ENCODE measurements at places on chromosomes 12 and 14.

- DNase-seq, result no peak
These were observed 1449.0 kb upstream of the FLRT2 start for GRCh38 chr14:84080944-84081343.

GRCh38 chr12:49880756-49881414 lies 22.8 kb downstream of the FAIM2 start:
- no peak for DNase-seq

DNA sequence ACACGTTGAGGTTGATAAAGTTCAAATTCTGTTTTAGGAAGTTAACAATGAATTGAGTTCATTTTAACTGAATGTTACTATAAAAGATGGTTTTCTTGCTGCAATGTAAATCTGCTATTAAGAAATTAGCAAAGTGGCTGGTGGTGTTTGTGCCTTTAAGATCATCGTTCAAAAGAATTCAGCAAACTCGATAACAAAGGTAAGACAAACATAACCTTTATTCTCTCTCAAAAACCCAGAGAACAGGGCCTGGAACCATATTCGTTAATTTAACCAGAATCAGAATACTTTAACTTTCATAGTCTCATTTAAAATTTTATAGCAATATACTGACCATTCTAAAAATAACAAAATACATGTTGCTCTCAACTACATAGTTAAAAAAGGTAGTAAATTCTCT lies 3.4 kb downstream of the TMEM30B start:
- DNase-seq, result no peak

DNA sequence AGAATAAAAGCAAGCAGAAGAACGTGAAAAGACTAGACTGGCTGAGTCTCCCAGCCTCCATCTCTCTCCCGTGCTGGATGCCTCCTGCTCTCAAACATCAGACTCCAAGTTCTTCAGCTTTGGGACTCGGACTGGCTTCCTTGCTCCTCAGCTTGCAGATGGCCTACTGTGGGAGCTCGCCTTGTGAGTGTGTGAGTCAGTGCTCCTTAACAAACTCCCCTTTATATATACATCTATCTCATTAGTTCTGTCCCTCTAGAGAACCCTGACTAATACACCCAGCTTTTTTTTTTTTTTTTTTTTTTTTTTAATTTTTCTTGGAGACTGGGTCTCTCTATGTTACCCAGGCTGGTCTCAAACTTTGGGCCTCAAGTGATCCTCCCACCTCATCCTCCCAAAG lies 46.9 kb downstream of the ACTN1 start:
- DNase-seq, result no peak

- DNase-seq, result no peak
These were observed 2.8 kb downstream of the GNS start for GRCh38 chr12:64756376-64756775.

DNA sequence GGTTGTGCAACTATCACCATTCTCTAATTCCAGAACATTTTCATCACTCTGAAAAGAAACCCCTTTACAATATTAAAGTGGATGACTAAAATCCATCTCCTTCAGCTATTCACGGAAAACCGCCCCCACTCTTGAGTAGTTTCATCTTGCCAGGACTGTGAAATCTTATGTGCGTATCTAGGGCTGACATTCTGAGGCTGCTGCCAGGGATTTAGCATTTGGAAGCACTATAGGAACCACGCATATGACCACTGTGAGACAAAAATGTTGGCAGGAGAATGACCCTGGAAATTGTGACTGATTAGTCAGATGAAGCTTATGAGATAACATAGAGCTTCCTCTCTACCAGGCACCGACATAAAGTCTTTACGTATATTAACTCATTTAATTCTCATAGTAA lies 305.2 kb upstream of the PDE3A start:
- DNase-seq, result no peak

- DNase-seq, result no peak
These were observed 20.6 kb upstream of the EML1 start for GRCh38 chr14:99772371-99773283.

GRCh38 chr14:92964124-92965109 lies 41.5 kb downstream of the CHGA start:
- no peak for DNase-seq

DNA sequence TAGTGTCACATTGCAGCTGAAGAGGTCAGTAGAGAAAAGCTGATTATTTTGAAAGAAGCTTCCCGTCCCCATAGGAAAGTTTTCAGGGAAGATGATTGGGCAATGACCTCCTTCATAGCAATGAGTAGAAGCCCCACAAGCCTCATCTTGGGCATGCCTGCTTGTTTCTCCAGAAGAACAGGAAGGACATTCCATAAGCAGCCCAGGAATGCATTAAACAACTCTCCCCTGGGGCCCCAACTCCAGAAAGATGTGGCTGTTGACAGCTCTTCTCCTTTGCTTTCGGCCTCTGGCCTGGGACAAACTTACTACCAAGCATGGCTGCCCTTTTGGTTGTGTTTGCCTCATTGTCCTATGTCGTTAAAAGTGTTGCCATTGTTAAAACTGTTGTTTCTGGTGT lies 5.7 kb upstream of the VDR start:
- no peak for DNase-seq

DNA sequence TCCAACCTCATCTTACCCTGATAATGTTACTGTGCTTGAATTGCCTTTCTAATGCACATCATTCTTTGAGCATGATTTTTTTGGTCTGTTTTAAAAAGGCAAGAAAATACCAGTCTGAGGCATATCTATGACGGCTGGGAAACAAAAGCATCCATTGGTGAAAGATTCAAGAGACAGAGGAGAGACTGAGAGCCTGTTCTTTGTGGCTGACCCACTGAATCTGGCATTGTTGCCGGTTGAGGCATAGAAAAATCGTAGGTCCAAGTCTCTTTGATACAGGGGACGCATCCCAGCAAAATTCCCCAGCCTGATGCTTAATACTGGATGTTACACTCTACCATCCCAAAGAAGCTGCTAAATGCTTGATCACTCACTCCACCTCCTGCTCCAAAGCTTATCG lies 2.9 kb upstream of the KLHL42 start:
- no peak for DNase-seq

GRCh38 chr14:105181549-105182295 lies 610 bp upstream of the NUDT14 start:
- DNase-seq, result no peak

DNA sequence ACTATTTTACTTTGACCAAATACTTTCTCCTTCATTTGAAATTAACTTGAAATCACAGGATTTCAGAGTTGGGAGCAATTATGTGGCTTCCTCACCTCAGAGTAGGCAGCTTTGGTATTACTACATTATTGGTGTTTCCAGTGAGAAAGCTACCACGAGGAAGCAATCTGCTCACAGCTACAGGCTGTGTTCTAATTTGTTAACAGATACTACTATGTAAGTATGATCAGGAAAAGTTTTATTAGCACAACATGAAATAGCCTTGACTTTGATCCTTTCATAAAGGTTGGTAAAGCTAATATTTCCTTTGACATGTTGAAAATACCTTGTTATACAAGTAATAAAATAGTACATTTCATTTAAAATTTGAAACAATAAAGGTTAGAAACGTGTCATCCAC lies 30.6 kb downstream of the TAOK3 start:
- DNase-seq, result no peak

GRCh38 chr12:31832740-31833729 lies 104.2 kb upstream of the AMN1 start:
- no peak for DNase-seq

DNA sequence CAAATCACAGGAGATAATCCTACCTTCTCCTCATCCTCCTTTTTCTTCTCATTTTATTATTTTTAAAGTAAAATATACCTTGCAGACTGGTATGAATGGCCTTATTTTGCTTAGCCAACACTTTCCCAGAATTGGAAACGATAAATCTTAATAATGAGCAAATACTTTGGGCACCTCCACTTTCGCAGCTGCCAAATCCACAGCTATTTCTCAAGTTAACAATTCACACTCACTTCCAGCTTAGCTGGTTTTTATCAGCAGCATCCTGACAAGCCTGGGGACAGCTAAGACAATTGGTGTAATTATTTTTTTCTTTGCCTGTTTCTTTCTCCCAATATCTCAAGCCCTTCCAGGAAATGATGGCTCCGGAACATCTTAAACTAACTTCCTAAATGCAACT lies 867.5 kb upstream of the TMEM132C start:
- no peak for DNase-seq

- no peak for DNase-seq
These were observed 24.1 kb upstream of the SLC6A13 start for GRCh38 chr12:286531-287300.

DNA sequence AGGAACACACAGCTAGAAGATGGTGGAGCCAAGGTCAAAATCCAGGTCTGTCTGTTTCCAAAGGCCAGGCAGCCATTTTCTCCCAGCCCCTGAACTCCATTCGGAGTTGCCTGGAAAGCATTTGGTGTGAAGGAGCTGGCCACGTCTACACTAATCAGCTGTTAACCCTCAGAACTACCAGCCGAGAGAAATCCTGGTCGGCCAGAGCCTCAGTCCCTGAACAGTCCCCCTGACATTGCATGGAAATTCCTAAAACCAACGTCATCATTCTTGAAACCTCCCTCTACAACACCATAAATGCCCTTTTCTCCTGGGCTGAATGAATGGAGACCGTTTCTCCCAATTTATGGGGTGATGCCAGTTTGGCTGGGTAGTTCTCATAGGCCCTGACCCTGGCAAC lies 245.6 kb downstream of the SLC41A2 start:
- no peak for DNase-seq

- DNase-seq, result no peak
These were observed 365.6 kb upstream of the TMPO start for GRCh38 chr12:98149691-98150210.

GRCh38 chr14:33796356-33796755 lies 154.5 kb downstream of the EGLN3 start:
- DNase-seq, result no peak

GRCh38 chr12:124700810-124701592 lies 133.6 kb upstream of the NCOR2 start:
- no peak for DNase-seq

DNA sequence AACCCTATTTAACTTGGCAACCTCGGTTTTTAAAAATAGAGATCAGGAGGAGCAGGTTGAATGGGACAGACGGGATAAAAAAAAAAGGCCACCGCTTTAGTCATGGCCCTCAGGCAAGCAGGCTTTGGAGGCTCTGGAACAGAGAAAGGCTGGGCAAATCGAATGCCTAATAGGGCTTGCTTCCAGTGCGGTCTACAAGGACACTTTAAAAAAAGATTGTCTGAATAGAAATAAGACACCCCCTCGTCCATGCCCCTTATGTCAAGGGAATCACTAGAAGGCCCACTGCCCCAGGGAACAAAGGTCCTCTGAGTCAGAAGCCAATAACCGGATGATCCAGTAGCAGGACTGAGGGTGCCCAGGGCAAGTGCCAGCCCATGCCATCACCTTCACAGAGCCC lies 265.8 kb downstream of the CPNE8 start:
- no peak for DNase-seq

GRCh38 chr14:33070475-33070874 lies 131.8 kb downstream of the NPAS3 start:
- no peak for DNase-seq

DNA sequence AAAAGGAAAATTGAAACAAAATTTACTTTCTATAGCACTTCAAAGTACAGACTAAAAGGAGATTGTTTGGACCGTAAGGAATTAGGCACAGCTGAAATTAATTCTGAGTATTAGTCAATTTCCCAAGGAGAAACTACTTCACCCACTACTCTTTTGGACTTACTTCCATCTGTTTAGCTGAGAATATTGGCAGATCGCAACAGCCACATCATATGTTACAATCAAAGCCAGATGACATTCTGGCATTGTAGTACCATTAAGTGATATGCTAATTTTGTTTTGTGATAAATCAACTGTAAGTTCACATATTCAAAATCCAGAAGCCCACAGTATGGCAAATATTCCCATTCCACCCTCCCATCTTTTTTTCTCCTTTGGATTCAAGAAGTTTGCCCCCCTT lies 47.1 kb upstream of the ANKS1B start:
- DNase-seq, result peak; percentile 79

DNA sequence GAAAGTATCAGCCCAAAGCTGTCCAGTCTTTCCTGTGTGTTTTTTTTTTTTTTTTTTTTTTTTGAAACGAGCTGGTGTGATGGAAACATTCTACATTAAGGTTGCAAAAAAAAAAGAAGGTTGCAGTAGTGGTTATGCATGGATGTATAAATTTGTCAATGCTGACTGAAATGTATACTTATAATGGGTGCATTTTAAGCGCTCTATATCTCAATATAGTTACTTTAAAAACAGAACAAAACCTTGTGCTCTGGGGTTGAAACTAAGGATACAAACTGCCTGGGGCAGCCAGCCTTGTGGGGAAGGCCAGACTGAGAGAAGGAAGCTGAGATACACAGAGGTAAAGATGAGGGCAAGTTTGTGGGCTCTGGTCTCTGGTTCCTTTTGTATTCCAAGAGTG lies 87.3 kb upstream of the RMST start:
- no peak for DNase-seq

DNA sequence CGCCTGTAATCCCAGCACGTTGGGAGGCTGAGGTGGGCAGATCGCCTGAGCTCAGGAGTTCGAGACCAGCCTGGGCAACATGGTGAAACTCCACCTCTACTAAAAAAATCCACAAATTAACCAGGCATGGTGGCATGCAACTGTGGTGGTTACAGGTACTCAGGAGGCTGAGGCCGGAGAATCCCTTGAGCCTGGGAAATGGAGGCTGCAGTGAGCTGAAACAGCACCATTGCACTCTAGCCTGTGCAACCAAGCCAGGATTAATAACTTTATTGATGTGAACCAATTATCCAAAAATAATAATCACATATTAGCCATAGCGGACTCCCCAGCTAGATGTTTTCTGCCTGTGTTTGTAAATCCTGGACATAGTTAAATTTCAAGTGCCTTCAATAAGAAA lies 1.8 kb upstream of the NUDT4 start:
- DNase-seq, result no peak

- DNase-seq, result no peak
These were observed 16.4 kb upstream of the SRP54 start for GRCh38 chr14:34966413-34966812.

- DNase-seq, result no peak
These were observed 162.1 kb downstream of the NAV3 start for GRCh38 chr12:77992760-77993159.

DNA sequence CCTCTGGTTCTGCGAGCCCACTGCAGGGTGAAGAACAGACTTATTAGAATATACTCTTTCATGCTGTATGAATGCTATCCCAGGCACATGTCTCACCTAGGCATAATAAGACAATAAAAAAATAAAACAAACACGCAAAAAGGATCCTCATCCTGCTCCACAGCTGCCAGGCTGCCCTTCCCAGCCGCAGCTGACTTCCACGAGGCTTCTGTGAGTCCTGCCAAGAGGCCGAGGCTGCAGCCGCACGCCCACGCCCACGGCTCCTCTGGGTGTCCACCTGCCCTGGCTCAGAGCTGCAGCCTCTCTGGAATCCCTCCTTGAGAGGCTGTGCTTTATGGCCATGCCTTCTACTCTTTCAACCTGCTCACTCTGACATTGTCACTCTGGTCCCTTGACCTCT lies 6.9 kb downstream of the SMIM41 start:
- DNase-seq, result no peak

DNA sequence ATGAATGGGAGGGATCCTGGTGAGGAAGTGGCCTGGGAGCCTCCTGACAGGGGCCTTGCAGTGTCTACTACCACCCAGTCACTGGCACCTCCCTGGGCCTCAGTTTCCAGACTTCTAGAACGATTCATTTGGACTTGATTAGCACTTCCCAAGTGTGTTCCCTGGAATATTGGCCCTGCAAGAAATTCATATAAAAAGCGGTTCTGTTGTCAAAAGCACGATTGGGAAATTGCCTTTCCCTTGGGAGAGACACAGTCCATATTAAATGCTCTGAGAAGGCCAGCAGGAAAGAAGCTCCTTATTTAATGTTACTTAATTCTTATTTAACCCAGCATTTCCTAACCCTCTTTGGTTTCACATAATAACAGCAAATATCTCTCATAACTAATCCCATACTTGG lies 61.9 kb downstream of the DRAM1 start:
- DNase-seq, result no peak

- DNase-seq, result no peak
These were observed 25.8 kb downstream of the HIP1R start for GRCh38 chr12:122860854-122861586.

Data from NCI-H446 treated with DMSO at 0.1 percent for 48 hours (cell line).